ENCODE measurements at places on chromosomes 7 and 10. TPM values are rescaled to one million over a fixed set of nuclear protein-coding genes. Genes with fewer than 3 reads are reported as not detected.

DNA sequence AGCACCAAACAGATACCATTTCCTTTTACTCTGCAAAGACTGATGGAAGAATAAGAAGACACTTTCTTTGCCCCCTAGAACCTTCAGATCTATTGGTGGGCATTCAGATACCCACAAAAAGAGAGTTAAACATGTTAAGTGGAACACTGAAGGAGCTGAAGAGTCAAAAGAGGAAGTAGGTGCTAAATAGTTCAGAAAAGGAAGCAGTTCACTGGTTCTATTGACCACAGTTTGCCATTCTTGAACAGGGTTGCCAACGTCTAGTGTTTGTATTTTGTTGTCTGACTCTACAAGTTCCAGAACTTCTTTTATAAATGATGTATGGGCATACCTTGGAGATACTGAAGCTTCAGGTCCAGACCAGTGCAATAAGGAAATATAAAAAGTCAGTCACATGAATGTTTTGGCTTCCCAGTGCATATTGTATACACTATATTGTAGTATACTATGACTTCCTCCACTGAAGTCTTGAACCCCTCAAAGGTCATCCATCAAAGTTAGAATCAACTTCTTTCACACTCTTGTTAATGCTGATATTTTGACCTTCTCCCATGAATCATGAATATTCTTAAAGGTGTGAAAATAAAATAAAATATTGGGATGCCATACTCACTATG lies 47.5 kb upstream of the AGR3 start:
- DNase-seq, result no peak

DNA sequence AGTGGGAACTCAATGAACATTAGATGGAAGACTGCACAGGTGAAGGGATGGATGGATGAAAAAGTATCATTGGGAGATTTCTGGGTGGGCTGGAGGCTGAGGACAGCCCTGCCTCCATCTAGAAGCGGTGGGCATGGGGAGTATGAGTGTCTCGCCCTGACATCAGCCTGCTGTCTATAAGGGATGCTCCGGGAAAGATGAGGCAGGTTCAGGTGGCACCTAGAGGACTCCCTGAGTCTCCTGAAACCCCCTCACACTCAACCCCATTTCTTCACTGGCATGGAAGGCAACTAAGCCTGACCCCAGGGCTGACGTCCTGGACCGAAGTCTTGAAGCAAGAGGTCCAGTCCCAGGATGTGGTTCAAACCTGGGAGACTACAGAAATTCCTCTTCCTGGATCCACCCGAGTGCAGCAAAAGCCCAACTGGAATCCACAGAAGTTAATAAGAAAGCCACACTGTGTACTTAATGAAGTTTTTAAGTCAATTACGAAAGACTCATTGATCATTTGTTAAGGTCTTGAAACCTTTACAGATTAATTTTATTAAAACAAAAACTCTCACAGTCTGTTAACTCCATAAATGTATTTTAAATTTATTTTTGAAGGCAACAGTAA lies 238.8 kb downstream of the EMX2 start:
- no peak for DNase-seq

Gene LMOD2
- not detected for total RNA-seq

- no peak for DNase-seq
Measured at GRCh38 chr10:132618158-132618919, 80.8 kb downstream of the INPP5A start.

DNA sequence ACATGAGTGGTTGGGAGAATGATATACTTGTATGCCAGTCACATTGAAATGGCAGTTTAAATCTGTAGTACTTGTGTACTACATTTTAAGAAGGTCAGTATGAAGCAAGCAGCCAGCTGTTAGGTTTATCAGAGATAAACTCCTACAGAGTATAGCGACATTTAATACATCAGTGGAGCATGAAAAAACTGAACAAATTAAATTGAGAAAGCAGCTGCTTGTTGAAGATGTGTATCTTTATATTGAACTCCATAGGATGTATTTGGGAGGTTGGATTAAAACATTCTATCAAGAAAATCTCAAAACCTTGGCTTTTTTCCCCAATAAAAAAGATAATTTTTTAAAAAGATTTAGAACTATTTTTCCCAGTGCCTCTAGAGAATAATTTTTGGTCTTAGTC lies 47.8 kb downstream of the PHF14 start:
- no peak for DNase-seq

Gene ACTL6B
- not detected for total RNA-seq

Gene VWA2
- total RNA-seq, result 5.8 TPM

Gene ABCC2
- 1.2 TPM for total RNA-seq

GRCh38 chr10:43229208-43230061 lies 37.4 kb downstream of the RASGEF1A start:
- DNase-seq, result peak; percentile 60

DNA sequence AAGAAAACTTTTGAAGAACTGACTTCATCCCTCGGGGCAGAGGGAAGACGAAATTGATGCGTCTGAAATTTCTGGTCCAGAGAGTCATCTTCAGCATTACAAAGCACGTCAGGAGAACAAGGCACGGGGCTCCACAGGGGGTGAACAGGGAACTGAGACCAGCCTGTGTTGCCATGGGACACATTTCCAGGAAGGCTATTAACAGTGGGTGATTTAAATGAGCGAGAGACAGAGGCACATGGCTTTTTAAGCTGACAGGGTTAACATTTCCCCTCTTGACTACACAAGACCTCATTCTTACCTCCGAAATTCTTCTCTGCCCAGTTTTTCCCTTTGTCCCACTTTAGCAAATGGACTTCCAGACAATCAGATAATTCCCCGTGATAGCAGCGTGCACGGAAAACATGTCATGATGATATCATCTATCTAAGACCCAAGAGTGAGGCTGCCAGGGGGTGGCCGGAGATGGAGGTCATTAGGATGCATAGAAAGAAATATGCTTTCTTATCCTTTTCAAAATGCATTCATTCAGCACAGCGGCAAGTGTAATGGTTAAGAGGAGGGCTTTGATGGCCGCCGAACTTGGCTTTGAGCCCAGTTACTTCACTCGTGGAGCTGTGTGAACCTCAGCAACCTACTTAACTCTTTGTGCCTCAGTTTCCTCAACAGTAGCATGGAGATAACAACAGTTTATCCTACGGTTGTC lies 248.0 kb downstream of the PRPF18 start:
- no peak for DNase-seq

Gene PODXL
- total RNA-seq, result 15.5 TPM

DNA sequence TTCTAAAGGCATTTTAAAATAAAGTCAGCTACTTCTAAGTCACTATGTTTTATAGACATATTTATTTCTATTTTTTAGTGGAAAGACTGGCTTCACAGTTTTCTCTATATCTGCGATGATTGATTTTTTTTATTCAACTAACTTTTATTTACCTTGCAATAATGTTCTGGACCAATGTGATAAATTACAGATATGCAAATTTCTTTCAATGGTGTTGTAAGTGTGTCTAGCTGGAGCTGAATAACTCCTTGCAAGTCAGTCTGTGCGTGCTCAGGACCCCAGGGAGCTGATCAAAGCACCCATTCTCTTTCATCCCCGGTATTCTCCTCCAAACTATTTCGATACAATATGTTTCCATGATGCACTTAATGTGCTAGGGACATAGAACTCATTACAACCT lies 9.7 kb downstream of the PTF1A start:
- no peak for DNase-seq

- no peak for DNase-seq
Measured at GRCh38 chr10:122128357-122128756, 139.4 kb downstream of the TACC2 start.

- peak; percentile 0 for DNase-seq
Measured at GRCh38 chr10:117003336-117003735, 1.7 kb downstream of the SHTN1 start.

Gene CCDC136
- total RNA-seq, result 2.2 TPM

Data from Calu3 (cell line).